ENCODE measurements at places on chromosomes 13 and 19.

DNA sequence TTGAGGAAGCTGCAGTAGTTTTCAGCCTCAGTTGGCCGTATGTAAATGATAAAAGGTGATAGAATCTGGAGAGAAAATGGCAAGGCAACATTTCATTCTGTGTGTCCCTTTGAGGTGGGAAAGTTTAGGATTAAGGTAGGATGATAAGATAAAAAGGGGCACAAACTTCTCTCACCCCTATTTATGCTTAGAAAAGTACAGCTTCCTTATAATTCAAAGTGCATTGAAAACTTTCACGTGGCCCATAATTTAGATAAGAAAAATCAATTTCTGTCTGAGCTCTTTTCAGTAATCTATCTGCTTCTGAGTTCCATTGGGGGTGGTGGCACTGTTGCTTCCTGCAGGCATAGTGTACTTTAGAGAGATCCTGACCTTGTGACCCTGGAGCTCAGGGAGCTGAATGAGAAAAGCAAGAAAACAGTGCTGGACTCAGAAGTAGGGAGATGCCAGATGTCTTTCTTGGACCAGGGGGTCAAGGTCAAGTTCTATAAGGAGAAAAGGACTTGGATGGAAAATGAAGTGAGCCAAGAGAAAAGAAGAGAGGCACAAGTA lies 187.3 kb downstream of the NDFIP2 start:
- DNase-seq = no peak

DNA sequence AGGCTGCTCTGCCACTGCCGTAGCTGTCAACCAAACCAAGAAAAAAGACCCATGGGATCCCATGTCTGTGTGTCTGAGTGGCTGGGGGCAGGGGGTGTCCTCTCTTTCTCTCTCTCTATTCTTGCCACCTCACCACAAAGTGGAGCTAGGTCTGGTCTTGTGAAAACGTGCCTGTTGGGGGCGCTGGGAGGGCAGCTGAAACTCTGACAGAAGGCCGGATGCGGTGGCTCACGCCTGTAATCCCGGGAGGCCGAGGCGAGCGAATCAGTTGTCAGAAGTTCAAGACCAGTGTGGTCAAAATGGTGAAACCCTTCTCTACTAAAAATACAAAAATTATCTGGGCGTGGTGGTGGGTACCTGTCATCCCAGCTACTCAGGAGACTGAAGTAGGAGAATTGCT lies 29.2 kb downstream of the ZNF146 start:
- DNase-seq = no peak

- peak; percentile 75 for DNase-seq
These were observed 3.7 kb upstream of the ZNF329 start for GRCh38 chr19:58154287-58154678.

DNA sequence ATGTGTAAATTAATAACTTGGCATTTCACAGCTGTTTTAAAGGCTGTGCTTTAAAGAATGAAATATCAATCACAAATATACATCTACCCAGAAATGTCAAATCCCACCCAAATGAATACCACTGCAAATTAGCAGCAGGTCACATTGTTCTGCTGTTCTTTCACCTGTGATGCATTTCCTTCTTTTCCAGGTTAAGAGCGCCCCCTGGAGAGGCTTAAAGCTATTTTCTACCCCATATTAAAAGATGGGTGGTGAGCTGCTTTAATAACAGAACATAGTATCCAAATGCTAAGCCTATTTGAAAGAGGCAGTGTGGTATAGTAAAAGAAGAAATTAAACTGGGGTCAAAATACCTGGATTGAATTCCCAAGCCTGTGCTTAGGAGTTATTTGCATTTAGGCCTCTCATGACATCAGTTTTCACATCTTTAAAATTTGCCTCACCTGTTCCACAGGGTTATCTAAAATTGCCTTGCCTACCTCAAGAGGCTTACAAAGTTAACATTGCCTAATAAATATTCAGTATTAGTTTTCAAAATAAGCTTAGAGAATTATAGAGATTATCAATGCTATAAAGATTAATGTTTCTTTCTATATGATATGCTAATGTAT lies 396.9 kb upstream of the SLITRK5 start:
- DNase-seq = peak; percentile 11

DNA sequence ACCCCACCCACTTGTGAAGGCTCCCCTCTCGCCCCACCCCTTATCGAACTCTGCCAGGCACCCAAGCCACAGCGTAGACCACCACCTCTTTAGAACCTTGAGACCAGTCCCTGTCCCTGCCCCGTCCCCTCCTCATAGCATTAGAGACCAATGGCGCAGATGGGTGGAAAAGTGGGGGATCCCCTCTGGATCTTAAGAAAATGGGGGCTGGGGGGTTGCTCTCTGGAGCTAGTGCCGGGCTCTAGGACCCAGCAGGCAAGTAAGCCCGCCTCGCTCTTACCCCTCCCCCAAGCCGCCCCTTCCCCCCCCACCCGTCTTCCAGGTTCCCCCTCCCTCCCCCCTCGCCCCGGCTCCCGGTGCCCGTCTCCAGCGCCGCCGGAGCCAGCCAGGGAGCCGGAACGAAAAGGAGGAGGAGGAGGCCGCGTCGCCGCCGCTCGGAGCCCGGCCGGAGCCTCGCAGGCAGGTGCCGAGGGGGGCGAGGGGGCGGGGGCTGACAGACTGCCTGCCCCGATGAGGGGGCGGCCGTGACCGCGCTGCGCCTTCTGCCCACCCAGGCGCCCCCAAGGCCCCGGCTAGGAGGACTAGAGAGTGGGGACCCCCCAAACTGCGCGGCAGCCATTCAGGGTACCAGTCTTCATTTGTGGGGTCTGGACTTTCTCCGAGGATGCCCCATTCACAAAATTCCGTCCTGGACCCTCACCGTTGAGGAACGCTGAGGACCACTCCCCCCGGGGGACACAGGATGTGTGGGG lies at the start of gene SPRED3:
SPRED3 (plus strand) TSS at position 349 of the 752 bp plus-strand sequence. CDS start 1,606 bp downstream, outside the sequence.
- DNase-seq = no peak

DNA sequence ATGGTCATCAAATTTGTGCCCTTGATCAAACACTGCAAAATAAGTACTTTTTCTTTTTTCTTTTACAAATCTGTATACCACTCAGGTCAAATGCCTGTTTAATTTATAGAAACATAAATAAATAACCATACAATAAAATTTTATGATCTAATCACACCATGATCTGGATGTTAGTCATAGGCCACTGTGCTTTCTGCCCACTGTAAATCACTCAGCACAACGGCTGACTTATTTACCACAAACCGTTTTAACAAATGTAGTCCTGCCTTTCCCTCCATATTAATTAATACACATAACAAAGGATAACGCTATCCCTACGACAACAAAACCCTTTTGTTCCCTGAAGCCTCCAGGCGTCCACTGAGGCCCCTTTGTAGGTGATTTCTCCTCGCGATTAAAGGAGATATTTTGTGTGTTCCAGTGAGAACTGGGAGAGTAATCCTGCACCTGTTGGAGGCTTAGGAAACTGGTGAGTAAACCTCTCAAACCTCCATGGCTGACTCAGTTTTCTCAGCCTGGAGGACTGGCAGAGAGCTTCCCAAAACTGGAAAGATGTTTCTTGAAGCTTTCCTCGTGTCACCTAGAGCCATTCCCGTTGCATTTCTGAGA lies 477.1 kb upstream of the SGCG start:
- DNase-seq = no peak

GRCh38 chr19:1837625-1838105 lies 10.6 kb downstream of the REXO1 start:
- no peak for DNase-seq

DNA sequence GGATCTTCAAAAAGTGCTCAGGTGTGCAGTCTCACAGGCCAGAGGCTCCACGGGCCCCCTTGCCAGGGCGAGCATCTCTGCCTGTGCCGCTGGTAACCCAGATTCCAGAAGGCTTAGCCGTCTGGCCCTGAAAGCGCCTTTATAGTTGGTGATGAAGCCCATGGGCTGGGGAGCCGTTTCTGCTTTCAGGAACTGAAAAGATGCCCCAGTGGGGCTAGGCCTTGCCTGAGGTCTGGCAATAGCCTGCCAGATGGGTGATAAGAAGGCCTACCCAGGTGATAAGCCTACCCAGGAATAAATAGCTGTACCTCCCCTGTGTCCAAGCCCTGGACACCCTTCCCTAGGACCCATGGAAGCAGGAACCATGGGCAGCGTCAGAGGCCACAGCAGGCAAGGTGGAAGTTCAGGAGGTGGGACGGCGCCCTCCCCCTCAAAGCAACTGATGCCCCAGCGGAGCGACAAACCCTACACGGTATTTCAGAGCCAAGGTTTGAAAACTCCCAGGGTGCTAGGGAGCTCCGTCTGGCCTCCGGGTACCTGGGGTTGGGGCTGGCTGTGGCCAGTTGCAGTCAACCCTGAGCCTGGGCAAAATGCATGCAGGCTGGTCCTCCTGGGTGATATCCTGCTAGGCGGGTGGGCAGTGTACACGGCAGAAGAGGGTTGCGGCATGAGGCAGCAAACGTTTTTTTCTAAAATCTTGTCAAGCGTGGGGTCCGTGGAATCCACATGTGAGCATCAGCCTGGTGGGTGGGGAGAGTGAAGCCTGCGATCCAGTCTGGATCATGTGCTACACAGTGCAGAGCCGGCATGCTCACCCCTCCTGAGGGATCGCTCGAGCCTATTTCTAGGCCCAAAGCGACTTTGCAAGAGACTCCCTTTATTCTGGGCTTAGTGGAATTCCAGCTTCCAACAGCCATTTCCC lies 45.3 kb downstream of the ACTN4 start:
- DNase-seq = no peak

GRCh38 chr13:87153371-87153770 lies 517.8 kb upstream of the SLITRK5 start:
- no peak for DNase-seq

- no peak for DNase-seq
These were observed 167.7 kb downstream of the DACH1 start for GRCh38 chr13:71699342-71699741.

DNA sequence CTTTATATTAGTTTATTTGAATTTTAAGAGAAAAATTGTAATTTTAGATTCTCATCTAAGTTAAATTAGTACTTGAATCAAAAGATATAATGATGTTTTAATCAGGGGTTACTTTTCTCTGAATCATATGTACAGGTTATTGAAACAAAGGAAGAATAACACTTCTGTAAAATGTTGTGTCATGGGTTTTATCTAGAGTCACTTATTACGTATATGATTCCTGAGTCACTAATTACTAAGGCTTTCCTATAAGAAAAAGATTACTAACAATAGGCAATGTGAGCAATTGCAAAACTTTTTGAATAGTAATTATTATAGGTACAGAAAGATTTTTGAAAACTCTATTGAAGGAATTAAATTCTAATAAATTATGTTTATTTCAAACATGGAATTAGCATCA lies 99.2 kb upstream of the KLF5 start:
- no peak for DNase-seq

DNA sequence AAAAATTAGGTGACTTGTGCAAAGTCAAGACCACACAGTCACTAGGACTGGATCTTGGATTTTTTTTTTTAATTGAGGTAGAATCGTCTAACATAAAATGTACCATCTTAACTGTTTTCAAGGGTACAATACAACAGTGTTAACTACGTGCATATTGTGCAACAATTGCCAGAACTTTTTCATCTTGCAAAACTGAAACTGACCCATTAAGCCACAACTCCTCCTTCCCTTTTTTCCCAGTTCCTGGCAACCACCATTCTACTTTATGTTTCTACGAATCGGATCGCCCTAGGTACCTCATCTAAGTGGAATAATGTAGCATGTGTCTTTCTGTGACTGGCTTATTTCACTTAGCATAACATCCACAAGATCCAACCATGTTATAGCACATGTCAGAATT lies 37.5 kb upstream of the POMP start:
- no peak for DNase-seq

- DNase-seq = no peak
These were observed 23.4 kb upstream of the CYSLTR2 start for GRCh38 chr13:48630291-48630690.

DNA sequence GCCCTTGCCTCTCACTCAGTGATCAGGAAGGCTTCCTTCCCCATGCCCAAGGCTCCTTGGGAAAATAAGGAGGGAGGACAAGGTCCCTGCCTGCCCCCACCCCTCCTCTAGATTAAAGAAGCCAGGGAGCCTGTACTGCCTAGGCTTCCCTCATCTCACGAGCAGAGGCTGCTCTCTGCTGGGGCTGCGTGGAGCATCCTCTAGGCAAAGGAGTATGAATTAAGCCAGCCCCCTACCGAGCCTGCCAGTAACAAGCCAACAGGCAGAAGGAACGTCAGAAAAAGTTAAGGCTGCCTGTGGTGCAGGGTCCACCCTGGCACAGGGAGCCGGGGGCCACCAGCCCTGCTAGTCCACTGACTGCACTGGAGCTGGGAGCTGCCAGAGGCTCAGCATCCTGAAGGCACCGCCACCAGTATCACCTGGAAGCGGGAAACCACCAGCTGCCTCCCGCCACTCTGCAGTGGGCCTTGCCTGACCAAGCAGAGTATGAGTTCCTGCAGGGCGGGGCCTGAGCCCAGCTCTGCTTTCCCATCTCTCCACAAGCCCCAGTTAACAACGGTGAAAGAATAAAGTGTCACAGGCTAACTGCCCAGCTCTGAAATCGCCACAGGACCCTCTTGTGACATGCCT lies 6.8 kb downstream of the NAPA start:
- DNase-seq = no peak

DNA sequence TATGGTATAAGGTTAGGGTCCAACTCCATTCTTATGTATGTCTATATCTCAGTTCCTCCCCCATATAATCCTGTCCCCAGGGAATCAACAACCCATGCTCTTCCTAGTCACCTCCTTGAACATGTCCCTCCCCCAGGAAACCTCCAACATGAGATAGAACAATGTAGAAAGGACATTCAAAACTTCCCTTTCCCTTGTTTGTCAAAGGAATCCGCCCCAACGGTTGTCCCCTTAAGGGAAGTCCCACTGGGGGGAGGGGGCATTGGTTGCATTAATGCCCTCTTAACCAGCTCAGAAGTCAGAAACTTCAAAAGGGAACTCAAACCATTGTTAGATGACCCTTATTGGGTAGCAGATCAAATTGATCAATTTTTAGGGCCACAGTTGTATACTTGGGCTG lies 6.8 kb upstream of the ZNF561 start:
- no peak for DNase-seq

DNA sequence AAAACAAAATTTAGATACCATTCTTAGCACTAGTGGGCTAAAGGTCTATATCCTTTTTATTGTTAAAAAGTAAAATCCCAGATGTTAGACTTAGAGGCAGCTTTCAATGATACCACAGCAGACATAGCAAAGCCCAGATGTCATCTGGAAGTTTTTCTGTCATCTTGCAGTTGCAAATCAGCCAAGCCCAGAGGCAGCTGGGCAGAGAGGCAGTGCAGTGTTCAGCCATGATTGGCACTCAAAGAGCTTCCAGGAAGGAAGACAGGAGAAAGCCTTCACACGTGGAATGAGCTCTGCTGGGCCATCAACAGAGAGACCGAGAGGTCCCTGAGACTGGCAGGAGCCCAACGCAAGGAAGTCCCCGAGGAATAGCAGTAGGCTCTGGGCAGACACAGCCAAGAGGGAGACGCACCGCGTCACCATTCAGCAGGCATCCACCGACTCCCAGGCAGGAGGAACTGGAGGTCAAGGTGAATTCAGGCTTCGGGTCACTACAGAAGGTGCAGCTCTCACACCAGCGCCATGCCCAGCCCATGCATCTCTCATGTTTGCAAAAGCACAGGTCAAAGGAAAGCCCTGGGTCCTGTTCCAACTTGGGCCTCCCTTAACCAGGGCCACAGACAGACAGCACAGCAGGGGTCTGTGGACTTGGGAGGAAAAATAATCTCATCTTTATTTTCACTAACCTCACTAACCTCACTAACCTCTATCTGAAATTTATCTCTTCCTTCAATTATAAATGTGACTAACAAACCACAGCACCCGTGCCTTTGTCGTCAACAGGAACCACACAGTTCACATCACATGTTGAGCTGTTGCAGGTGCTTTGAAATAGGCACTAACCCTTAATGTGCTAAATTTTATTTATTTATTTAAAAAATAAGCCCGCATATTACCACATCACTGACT lies 54.9 kb downstream of the TUBGCP3 start:
- no peak for DNase-seq

All from left lung (tissue), 14 donors.